ENCODE measurements at places on chromosomes 12 and 14.

DNA sequence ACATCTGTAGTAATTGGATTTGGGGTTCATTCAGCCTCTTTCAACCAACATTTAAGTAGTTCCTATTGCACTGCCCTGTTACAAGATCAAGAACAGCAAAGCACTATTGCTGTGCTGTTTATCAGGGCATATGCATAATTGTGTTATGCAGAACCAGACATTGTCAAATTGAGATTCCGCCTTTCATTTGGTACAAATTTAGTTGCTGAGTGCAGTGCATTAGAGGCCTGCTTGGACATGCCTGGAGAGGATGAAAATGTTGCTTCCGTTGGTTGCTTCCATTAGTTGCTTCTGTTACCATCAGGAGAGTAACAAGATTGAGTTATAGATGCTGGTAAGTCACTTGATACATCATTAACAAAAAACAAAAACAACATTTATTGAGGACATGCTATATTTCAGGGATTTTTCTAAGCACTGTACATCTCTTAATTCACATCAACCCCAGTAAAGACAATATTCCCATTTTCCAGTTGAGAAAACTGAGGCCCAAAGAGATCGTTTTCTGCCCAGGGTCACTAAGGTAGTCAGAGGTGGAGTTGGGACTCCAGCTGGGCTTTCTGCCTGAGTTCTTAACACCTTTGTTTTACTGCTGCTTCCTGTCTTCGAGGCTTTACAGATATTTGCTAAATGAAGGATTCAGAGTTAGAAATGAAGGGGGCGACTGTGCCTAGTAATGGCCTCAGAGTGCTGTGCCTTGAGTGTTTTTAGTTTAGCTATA is 79.3 kb downstream of the PPP2R5C start:
- no peak for DNase-seq

DNA sequence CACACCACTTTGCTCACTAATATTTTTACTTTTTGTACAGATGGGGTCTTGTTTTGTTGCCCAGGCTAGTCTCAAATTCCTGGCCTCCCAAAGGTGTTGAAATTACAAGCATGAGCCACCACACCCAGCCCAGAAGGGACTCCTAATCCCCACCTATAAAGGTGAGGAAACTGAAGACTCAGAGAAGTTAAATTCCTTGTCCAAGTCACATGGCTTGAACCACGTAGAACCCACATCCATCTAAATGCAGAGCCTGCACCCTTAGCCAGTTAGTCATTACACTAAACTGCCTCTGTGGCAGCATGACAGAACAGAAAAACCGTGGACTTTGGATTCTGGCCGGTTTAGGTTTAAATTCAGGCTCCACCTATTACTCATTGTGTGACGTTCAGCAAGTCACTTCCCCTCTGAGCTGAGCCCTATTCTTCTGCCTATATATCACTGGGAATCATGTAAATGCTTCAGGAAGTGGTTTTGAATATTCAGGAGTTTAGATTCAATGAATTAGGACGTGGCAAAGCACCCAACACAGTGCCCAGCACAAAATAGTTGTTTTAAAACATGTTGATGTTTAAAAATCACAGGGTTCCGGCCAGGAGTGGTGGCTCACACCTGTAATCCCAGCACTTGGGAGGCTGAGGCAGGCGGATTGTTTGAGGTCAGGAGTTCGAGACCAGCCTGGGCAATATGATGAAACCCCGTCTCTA is 3.0 kb upstream of the CORO1C start:
- peak; percentile 98 for DNase-seq

- no peak for DNase-seq
These were observed 10.2 kb downstream of the HEATR5A start for GRCh38 chr14:31410048-31410650.

DNA sequence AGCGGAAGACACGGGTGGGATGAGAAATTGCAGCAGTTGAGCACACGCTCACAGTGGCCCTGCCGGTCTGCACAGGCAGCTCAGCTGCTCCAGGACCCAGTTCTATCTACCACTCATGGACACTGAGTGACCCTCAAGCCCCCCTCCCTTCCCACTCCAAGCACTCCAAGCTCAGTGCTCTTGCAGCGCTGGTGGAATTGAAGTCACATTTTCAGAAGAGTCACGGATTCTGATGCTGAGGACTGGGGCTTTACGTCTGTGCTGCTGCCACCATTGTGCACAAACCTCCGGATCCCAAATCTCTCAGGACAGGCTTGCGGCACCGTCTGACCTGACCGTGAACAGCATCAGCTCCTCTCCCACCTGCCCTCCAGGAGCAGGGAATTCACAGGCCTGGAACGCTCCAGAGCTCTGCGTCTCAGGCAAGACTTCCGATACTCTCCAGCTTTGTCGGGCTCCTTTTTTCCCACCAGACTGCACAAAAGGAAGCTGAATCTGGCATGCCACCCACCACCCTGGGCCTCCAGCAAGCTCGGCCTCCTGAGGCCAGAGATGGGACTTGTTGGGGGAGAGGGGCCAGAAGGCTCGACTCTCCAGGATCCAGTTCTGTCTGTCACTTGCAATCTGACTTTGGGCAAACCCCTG is 213.1 kb upstream of the RTL1 start:
- DNase-seq = no peak

DNA sequence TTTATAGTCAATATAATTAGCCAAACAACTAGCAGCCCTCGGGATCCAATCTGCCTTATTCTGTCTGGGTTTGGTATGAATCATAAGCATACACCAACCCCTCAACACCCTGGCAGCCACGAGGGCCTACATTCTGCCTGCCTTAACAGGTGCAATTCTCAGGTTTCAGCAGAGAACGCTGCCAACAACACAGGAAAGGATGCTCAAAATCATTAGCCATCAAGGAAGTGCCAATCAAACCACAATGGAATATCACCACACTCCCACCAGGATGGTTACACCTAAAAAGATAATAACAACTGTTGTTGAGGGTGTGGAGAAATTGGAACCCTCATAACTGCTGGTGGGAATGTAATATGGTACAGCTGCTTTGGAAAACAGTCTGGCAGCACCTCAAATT is 122.8 kb downstream of the TTC7B start:
- no peak for DNase-seq

DNA sequence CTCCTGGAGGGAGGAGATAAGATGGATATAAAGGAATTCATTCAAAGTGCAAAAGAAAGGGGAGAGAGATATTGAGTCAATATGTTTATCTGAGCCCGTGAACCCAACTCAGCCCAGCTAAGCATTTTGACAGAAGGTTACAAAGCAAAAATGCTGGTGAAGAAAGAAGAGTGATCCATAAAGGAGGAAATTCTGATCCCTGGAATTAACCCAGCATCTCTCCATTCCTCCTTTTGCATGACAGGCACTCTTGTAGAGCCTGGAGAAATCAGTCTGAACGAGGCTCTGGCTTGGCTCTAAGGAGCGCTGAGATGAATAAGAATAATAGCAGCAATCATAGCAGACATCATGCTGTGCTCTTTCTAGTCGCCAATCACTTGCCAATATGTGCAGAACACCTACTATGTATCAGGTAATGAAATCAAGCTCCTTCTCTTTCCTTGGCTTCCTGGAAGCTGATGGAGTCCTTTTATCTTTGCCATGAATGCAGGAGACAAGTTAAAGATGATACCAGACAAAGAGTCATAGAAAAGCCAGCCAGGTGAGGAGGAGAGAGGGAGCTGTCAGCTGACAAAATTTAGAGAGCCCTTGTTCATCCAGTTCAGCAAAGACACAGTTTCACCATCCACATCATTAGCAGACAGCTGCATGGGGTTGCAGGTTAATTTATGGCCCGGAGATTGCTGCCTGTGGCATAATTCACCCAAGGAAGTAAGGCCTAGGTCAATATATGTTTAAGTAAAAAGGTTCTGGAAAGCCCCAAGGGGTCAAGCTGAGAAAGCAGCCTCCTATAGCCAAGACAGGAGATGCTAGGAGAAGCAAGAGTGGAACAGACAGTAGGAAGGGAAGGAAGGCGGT is 476.5 kb upstream of the TBX3 start:
- no peak for DNase-seq

DNA sequence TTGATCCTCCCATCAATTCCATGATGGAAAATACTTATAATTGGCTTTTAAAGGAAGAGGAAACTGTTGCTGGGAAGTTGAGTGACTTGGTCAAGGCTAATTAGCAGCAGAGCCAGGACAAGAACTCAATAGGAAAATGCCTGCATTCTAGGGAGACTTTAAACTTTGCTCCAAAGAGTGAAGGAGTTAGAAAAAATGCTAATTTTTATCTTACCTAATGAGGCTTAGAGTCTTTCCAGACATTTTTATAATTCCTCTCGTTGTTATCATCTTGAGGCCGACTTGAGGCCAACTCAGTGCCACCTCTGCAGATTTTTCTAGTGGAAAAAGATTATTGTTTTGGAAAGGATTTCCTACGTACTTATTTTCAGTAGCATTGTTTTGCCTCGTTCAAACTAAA is 344.6 kb downstream of the ETNK1 start:
- DNase-seq = no peak

DNA sequence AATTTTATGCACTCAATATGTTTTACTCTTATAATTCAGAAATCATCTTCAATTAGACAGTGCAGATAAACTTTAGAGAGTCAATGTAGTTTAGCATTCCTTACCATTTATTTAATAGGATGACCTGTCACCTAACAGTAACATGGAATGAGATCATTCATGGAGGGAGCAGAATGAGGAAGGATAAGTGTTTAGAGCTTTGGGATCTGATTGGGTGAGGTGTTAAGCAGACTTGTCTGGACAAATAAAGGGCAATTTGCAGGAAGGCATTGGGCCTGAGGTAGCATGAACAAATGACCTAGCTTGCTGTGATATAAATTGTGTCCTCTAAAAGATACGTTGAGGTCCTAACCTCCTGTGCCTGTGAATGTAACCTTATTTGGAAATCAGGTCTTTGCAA is 187.4 kb downstream of the C12orf42 start:
- DNase-seq = no peak

GRCh38 chr12:113040722-113041171 is 15.8 kb upstream of the DTX1 start:
- DNase-seq = peak; percentile 89

DNA sequence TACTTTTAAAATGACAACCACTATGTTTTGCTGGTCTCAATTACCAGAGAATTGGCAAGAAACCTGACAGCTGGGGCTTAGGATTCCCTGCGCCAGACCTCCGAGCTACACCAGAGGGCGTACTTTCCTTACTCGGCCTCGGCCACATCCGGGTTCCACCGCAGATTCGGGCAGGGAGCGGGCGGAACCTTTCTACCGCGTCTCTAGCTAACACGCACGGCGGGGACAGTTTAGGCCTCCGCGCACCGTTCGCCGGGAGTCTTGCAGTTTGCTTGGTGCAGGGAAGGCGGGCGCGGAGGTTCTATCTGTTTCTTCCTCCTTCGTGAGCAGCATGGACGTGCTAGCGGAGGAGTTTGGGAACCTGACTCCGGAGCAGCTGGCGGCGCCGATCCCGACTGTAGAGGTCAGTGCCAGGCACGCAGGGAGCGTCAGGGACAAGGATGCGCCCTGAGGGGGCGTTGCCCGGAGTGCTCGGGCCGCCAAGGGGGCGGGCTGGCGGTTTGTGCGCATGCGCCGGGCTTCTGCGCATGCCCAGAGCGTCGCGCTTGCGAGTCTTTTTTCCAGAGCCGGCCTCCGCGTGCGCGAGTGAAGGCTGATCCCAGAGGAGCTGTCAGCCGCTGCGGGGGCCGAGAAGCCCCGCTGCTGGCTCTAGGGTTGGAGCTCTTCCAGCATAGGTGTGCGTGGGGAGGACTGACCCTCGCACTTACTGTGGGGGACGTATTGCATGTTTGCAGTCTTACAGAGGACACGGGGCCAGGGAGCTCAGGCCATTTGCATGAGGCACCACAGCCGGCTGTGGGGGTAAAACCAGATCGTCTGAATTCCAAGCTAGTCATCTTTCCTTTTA is at the start of gene POLR3B:
Gene POLR3B (plus strand): TSS at position 200 of the 847 bp plus-strand sequence. CDS start 132 bp downstream, at position 332.
- peak; percentile 99 for DNase-seq

GRCh38 chr14:59229653-59230406 is 41.4 kb downstream of the DAAM1 start:
- no peak for DNase-seq
